ENCODE measurements at places on chromosomes 1 and 21.

- DNase-seq: no peak
These were observed 8.6 kb upstream of the LRRC8B start for GRCh38 chr1:89516055-89516454.

- DNase-seq: peak; percentile 68
These were observed 704 bp upstream of the CRABP2 start for GRCh38 chr1:156705918-156706656.

DNA sequence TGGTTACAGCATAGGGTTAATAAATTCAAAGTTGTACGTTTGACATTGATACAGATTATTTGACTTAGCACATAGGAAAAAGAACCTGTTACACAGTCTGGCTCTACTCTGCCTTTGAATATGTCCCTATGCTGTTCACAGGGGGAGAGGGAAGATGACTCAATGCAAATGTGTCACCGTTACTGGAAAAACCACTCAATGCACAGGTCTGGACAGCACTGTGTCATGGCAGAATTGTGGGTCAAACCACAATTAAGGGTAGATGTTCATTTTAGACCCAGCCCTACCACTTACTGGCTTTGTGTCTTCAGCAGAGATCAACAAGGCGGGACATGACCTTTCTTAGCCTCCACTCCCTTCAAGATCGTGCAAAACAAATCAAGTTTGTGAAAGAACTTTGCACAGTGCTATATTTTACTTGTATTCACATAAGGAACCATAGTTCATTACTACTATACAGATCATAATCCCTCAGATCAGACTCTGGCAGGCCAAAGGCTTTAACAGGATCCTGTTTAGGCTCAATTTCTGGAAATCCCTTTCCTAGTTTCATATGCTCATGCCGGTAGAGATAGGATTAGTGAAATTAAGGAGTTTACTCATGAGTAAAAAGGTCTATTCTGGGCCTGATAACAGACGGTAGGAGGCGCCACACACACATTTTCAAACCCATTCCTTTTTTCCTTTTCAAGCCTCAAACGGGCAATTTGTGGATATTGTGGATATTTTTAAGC is 22.1 kb downstream of the EIF2D start:
- DNase-seq: peak; percentile 43

- DNase-seq: no peak
These were observed 157.3 kb downstream of the GALNT2 start for GRCh38 chr1:230224101-230224960.

- DNase-seq: no peak
These were observed 23.9 kb upstream of the ABCA4 start for GRCh38 chr1:94144836-94145235.

DNA sequence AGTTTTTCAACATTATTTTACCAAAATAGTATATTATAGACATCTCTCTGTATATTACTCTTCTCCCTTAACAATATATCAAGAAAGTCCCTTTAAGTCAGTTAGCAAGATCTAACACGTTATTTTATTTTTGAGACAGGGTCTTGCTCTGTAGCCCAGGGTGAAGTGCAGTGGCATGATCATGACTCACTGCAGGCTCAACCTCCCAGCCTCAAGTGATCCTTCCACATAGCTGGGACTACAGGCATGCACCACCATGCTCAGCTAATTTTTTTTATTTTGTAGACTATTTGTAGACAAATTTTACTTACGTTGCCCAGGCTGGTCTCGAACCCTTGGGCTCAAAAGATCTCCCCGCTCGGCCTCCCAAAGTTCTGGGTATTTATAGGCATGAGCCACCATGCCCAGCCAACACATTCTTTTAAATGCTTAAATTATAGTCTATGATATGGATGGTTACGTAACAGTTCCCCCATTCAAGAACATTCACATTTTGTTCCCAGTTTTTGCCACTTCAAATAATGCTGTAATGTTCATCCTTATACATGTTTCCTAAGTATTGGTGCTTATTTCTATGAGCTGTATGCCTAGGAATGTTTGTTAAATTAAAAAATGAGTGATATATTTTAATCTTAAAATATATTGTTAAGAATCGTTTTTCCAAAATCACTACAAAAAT is 70.4 kb downstream of the TUT4 start:
- no peak for DNase-seq
